A549 (cell line): ENCODE measurements at places on chromosomes 1 and 21. TPM values are rescaled to one million over a fixed set of nuclear protein-coding genes. Genes with fewer than 3 reads are reported as not detected.

Gene SLC1A7
- polyA plus RNA-seq, result 0.03 to 0.07 TPM (median 0.04 TPM) in 3 replicates

DNA sequence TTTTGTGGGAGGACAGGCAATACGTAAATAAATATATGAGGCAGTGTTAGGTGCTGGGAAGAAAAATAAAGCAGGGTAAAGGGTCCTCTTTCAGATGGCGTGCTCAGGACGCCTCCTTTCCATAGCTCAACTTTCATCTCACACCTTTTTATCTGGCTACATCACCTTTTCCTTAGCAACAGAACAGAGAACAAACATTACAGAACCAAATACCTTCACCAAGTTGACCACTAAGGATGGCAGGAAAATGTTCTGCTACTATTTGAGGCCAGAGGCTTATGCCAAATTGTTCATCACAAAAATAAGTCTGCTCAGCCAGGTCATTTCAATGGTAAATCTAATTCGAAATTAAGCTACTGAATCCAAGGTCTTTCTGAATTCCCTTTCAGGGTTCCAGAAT lies 149.2 kb upstream of the C1orf21 start:
- DNase-seq, result no peak

- peak; percentile 36 for DNase-seq
Observed at GRCh38 chr1:216750031-216750627, 26.9 kb upstream of the ESRRG start.

Gene FMO3
- polyA plus RNA-seq, result not detected in 3 replicates

Gene RIMKLA
- 0.35 to 0.59 TPM (median 0.42 TPM) in 3 replicates for polyA plus RNA-seq

- DNase-seq, result peak; percentile 31
Observed at GRCh38 chr1:23664837-23665795, 26.5 kb upstream of the RPL11 start.

- DNase-seq, result no peak
Observed at GRCh38 chr1:90046635-90047034, 51.7 kb downstream of the ZNF326 start.

Gene NEGR1
- polyA plus RNA-seq, result not detected in 3 replicates

Gene YOD1
- polyA plus RNA-seq, result 9.5 to 10.3 TPM (median 10.3 TPM) in 3 replicates

DNA sequence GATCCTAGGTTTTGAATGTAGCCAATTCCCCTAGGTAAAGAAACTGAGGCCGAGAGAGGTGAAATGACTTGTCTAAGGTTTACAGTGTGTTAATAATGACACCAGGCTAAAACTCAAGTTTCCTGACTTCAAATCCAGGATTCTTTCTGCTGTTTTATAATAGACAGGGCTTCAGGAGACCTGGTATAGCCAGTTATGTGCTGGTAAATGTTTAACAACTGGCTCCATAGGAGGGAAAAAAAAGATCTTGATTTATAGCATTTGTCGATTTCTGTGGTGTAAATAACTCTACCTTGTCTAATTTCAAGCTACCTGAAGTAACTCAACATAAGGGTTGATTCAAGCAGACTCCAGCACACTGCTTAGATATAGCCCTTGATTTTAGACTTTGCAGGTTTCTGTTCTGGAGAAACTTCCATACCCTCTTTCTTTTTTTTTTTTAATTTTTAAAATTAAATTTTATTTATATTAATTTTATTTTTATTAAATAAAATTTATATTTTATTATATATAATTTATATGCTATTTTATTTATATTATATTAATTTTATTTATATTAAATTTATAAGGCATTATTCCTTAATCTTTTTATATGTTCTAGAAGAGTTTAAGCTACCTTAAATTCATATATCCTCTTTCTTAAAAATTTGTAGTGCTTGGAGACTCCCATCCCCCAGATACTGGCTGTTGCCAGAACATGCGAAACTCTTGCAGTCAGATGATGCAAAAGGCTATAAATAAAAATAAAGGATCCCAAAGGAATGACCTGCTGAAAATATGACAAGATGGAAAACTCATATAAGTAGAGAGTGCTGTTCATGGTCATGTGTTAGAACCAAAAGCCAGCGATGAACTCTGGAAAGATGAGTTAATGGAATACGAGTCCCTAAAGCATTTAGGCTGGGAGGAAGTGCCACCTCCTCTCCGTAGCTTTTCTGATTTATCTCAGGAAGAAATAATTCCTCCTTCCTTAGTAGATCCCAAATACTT lies 35.4 kb upstream of the SRSF10 start:
- no peak for DNase-seq

DNA sequence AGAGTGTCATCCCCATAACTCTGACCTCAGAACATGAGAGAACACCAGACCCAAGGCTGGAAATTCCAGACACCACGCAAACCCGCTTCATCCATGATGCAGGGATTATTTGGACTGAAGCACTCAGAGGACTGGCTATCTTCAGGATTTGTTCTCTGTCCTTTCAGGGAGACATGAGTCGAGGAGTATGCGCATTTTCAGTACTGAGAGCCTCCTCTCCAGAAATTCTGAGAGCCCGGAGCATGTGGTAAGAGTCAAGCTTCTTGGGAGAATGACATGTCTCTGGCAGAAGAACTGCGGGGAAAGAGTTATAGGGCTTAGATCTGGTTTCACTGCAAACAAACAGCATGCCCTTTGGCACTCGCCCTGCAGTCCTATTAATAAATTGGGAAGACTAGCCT lies 6.9 kb downstream of the LAX1 start:
- DNase-seq, result no peak

Gene MARCKSL1
- 44.6 to 62.6 TPM (median 57.7 TPM) in 3 replicates for polyA plus RNA-seq

GRCh38 chr1:66380452-66381212 lies 153.3 kb upstream of the SGIP1 start:
- DNase-seq, result no peak

GRCh38 chr1:226945106-226945857 lies 5.2 kb downstream of the COQ8A start:
- DNase-seq, result no peak

DNA sequence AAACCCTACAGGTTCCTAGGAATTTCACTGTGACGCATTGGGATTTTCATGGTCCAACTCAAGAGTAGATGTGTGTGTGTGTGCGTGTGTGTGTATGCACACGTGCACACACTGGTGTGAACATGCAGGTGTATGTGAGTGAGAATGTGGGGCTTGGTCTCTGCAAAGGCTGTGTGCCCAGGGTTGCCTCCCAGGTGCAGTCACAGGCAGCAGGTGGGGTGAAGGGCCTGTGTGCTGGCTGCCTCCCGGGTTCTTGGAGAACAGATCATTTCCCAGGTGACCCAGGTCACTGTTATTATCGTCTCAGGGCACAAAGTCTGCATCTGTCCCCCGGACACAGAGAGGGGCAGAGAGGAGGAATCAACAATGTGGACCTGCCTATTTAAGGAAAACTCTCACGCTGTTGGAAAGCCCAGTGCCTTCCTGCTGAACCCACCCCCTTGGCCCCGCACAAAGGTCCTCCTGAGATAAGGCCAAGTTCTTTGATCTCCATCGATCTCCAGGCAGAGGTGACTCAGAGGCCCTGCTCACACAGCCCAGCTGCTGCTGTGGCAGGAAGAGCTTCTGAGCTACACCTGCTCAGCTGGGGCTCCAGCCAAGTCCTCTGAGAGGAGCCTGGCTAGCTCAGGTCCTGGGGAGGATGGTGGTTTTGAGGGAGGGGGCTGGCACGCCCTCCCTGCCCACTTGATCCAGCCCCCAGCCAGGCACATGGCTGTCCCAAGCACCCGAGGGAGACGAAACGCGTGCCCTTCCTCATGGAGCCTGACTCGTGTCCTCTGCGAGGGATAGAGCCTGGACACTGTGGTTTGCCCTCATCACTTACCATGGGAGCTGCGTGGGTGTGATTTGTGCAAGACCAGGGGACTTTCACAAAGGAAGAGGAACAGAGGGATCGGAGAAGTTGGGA lies 134.0 kb upstream of the ARHGEF16 start:
- no peak for DNase-seq

Gene VHLL
- polyA plus RNA-seq, result not detected in 3 replicates

DNA sequence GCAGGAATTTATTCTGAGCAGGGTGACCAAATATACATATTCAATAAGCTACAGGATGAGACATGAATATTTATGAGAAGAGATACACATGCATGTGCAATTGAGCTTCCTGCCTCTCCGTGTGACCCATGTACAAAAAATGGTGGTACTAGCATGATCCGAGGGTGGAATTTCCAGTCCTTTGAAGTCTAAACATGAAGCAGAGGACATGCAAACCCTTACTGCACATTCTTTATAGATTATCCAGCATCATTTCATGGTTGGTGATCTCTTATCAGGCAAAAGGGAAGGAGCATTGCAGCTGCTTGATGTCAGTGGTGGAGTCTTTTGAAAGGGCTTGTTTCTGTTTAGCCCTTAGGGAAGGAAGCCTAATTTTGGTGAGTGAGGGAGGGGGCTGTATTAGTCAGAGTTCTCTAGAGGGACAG lies 448.6 kb downstream of the SETD4 start:
- DNase-seq, result no peak

GRCh38 chr1:3417082-3417739 lies 37.3 kb upstream of the ARHGEF16 start:
- DNase-seq, result no peak

DNA sequence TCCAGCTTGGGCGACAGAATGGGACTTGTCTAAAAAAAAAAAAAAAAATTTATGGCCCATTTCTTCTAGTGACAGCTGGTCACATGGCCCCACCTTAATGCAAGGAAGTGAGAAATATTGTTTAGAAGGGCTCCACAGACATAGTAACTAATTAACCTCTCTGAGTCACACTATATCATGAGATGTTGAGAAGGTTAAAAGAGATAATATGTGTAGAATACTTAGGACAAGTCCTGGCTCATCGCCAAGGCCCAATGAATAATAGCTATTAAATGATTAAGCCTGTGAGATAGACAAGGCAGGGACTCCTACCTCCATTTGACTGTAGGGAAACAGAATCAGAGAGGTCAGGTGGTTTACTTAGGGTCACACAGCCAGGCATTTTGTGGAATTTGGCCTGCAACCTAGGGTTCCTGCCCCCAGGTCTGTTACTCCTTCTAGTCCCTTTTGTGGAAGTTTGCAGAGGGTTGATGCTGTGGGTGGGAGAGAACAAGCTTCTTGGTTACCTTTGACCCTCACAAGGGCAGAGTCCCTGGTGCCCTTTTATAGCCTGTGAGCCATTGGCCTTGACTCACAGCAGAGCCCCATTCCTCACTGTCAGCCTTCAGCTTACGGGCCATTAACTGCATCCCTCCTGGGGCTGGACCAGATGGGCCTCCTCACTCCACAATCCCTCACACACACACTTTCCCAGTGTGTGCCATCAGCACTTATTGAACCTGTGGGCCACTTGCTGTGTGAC lies 48.5 kb downstream of the OPRD1 start:
- DNase-seq, result peak; percentile 30

Gene C1orf94
- polyA plus RNA-seq, result not detected in 3 replicates

GRCh38 chr1:185325413-185325812 lies 8.4 kb upstream of the IVNS1ABP start:
- DNase-seq, result no peak

Gene CELA3A
- not detected in 3 replicates for polyA plus RNA-seq

GRCh38 chr1:222582099-222582774 lies 7.5 kb downstream of the TAF1A start:
- no peak for DNase-seq

DNA sequence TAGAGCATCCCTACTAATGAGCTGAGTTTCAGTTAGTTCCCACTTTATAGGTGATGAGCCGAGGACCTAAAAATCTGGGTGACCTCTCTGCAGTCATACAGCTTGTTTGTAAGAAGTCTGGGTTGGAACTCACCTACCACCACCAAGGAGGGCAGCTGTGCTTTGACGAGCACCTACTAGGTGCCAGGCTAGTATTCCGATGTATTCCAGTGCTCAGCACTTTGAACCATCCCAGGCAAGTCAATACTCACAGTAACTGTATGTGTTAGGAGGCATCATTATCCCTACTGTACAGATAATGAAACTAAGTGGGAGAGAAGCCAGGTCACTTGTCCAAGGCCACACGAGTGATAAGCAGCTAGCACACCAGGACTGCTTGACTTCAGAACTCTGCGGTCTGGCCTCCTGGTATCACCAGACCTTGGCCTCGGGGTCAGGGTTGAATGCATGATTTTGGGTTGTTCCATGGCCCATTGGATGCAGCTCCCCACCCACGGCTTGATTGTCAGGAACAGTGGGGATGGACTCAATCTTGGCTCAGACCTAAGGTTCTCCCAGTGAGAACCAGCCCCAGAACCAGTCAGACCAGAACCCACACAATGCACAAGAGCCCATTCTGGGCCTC lies 20.7 kb downstream of the ECE1 start:
- no peak for DNase-seq

DNA sequence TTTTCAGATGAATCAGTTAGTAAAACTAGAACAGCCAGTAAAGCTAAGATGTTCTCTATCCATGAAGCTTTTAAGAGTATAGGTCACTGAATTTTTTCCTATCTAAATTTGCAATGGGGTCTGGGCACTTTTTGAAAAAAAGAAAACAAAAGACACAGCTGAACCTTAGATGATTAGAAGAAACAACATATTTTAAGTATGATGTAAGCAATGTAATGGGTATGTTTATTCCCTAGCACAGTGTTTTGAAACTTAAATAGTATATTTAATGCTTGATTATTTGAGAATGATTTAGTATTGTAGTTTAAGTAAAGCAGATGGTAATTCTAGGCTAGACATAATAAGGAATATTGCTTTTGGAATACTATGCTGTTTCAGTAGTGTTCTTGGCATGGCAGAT lies 36.2 kb downstream of the KCTD3 start:
- DNase-seq, result no peak

Gene SPRR3
- not detected in 3 replicates for polyA plus RNA-seq

- no peak for DNase-seq
Observed at GRCh38 chr1:185987611-185988321, 253.6 kb downstream of the HMCN1 start.

- peak; percentile 40 for DNase-seq
Observed at GRCh38 chr1:205812271-205812877, 624 bp downstream of the SLC41A1 start.

Gene KRTAP10-9
- not detected in 3 replicates for polyA plus RNA-seq

- no peak for DNase-seq
Observed at GRCh38 chr1:62989497-62989896, 205.6 kb downstream of the ATG4C start.

Gene GREM2
- polyA plus RNA-seq, result 0.31 to 0.59 TPM (median 0.37 TPM) in 3 replicates

Gene FAM72C
- polyA plus RNA-seq, result 9.6 to 11.5 TPM (median 10.9 TPM) in 3 replicates

- no peak for DNase-seq
Observed at GRCh38 chr1:41481109-41481775, 3.2 kb downstream of the EDN2 start.

- DNase-seq, result no peak
Observed at GRCh38 chr1:108096089-108096488, 104.1 kb downstream of the SLC25A24 start.

DNA sequence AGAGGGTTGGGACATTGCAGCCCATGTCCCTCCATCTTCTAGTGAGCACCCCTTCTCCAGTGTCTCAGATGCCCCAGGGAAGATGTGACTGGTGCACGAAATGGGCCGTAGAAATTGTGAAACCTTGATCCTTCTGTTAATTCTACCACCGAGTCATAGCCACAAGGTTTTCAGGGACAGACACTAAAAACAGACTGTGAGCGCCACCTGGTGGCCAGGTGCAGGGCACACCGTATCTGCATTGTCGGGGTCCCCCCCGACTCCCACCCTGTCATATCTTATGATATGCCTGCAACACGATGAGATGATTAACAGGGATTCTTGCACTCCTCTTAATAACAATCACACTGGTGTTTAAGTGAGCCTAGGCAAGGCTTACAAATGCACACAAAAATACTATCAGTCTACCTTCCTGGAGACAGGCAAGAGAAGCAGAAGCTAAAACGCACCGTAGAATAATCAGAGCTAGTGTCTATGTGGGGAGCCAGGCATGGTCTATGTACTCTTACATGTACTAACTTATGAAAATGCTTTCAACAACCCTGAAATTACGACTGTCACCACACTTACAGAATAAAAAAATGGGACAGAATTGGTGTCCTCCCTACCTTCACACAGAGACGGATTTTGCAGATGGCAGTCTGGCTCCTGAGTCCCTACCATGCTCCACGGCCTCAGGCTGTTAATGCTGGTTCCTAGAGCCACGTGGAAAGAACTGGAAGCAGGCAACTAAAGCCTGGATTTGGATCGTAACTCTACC lies 57.9 kb downstream of the FHAD1 start:
- DNase-seq, result peak; percentile 46

Gene ERICH3
- polyA plus RNA-seq, result not detected in 3 replicates
